Right hindlimb (tissue), 1 donor: ENCODE measurements at places on chromosomes 7 and 10.

DNA sequence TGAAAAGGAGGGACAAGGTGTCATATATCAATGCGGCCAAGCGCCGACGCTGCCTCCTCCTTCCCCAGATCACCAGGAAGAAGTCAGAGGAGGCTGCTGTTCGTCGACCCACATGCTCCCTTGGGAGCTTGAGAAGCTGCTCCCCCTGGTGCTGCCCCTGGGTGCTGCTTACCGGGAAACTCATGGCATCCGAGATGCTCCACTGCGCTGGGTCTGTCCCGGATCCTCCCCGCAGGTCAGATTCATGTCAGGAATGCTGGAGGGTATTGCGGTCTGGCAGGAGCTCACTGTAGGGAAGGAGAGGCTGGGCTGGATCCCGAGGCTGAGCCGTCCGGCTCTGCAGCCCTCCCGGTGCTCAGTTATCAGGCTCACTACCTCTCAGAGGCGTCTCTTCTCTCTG lies 123.7 kb upstream of the FAM20C start:
- DNase-seq = peak; percentile 19

GRCh38 chr7:35752742-35753141 lies 48.1 kb upstream of the SEPTIN7 start:
- DNase-seq = no peak

- no peak for DNase-seq
Measured at GRCh38 chr7:21618706-21619105, 75.9 kb downstream of the DNAH11 start.

GRCh38 chr10:114498413-114499111 lies 94.3 kb upstream of the AFAP1L2 start:
- no peak for DNase-seq

DNA sequence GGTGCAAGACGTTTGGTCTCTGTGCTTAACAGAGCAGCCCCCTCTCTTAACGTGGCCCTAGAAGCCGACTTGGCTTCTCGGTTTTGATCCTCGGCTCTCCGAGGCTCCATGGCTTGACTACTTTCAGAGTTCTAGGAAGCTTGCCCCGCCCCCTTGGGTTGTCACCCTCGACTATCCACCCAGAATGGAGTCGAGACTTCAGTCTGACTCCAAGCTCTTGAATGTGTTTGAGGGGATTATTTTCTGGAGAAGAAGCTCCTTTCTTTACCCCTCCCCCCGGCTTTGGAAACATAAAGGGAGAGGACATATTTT lies 448 bp downstream of the SEC24C start:
- DNase-seq = no peak

DNA sequence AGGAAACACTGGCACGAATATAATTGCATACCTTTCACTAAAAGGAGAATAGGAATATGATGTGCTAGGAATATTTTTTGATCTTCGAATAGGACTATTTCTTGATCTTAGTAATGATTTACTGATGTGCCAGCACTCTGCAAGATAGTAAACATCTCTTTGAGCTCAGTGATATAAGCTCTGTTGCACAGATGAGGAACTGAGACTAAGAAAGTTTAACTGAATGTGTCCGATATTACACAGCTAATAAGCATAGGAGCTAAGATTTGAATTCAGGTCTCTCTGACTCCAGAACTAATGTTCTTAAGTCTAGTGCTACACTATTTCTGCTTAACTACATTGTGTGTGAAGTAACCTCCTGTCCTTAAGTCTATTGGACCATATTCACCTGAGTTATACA lies 98.4 kb upstream of the PTPRZ1 start:
- no peak for DNase-seq

- no peak for DNase-seq
Measured at GRCh38 chr7:100369105-100369504, 4.2 kb upstream of the PILRA start.

DNA sequence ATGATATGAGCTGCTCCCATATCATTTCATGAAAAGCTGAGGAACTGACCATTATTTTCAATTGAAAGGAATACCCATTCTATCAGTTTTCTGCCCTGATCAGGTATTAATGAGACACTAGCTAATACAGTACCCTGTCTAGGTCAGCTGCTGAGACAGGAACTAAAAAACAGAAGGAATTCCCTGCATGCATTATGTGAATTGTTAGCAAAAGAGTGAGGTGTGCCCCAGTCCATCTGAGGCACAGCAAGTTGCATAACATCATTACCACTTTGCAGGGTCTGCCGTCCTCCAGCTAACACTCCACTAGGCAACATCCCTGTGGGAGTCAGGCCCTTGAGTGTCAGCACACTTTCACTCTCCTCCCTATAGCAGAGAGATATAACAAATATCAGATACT lies 11.1 kb upstream of the MSS51 start:
- no peak for DNase-seq

GRCh38 chr10:45444976-45445898 lies 71.2 kb downstream of the ALOX5 start:
- DNase-seq = no peak

DNA sequence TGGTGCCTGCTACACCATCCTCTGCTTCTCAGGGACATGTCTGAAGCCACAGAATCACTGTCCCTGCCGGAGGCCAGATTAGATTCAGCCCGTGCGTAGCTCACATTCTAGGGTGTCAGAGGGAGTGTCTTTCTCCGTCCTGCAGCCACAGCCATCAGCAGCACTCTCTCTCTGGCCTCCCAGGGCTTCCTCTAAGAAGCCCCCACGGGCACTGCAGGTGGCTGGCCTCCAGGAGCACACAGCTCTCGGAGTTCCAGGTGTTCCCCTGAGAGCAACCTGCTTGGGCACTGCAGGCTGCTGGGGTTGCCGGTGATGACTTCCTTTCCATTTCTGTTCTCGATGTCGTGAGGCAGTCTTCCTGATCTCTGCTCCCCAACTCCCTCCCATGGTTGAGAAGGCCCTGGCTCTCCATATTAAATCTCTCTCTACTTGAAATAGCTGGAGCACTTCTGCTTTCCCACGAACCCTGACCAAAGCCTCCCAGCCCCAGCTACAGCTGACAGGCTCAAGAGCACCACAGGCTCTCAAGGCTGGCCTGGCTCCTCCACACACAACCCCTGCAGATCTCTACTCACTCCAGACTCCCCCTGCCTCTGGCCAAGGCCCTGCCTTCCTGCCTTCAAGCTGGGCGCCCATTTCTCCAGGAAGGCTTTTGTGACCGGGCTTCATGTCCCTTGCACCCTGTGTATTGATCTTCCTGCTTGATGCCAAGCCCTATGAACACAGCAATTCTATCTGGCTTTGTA lies 49.0 kb upstream of the TMEM72 start:
- peak; percentile 20 for DNase-seq

DNA sequence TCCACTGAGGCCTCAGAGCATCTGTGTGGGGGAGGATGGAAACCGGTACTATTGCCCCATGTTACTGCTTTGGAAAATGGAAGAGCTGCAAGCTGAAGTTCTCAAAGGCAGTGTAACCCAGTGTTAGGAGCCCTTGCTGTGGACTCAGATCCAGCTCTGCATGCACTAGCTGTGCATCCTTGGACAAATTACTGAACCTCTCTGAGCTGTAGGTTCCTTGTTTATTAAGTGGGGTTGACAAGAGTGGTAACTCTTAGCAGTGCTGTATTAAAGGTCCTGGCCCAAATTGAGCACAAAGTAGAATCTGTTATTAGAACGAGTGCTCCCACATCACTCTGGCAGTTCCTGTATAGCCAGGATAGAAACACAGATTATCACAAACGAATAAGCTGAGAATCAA lies 234.2 kb downstream of the USP6NL start:
- DNase-seq = no peak

GRCh38 chr7:107471292-107472070 lies 1.6 kb downstream of the GPR22 start:
- no peak for DNase-seq

DNA sequence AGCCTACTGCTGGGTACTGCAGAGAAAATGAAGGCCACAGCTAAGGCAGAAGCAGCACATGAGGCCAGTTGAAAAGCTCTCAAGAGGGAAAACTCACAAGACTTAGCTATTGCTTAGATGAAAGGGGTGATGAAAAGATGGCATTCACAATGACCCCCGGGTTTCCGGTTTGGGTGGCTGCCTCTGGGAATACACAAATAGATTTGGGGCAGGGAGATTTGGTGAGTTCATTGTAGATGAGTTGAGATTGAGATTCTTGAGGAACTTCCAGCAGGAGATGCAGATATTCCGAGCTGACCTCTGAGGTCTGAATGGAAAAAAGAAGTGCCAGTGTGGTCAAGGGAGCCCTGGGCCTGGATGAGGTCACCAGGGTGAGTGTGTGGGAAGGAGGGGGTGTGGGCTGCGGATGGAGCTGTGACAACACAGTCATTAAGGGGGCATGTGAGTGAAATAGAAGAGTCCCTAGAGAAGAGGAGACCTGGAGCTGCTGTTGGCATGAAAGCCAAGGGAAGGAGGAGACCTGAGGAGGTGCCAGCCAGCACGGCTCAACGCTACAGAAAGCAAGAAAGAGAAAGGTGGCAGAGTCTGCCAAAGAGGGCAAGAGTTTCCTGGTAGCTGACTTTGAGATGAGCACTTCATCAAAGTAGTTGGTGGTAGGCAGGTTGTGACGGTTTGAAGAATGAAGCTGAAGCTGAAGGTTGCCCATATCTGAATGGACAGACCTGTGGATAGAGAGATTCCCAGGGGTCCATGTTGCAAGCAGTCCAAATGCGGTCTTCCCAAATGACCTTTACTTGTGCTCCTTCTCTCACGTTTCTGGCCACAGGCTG lies 43.7 kb downstream of the HIF1AN start:
- DNase-seq = no peak
